ENCODE measurements at places on chromosomes 6 and 20.

GRCh38 chr6:22444330-22444729 lies 125.0 kb upstream of the HDGFL1 start:
- DNase-seq = no peak

GRCh38 chr6:106974336-106974998 lies at the start of gene CD24:
Gene CD24 (minus strand): TSS chr6:106974729. CDS start chr6:106974646, 83 bp downstream.
- peak; percentile 46 for DNase-seq

GRCh38 chr6:112061605-112062004 lies 7.7 kb downstream of the CCN6 start:
- DNase-seq = no peak

GRCh38 chr6:114421199-114421598 lies 78.4 kb upstream of the HS3ST5 start:
- DNase-seq = no peak

- no peak for DNase-seq
These were observed 30.5 kb downstream of the CDKAL1 start for GRCh38 chr6:20564777-20565176.

- no peak for DNase-seq
These were observed 23.9 kb downstream of the SERPINB6 start for GRCh38 chr6:2947445-2947844.

DNA sequence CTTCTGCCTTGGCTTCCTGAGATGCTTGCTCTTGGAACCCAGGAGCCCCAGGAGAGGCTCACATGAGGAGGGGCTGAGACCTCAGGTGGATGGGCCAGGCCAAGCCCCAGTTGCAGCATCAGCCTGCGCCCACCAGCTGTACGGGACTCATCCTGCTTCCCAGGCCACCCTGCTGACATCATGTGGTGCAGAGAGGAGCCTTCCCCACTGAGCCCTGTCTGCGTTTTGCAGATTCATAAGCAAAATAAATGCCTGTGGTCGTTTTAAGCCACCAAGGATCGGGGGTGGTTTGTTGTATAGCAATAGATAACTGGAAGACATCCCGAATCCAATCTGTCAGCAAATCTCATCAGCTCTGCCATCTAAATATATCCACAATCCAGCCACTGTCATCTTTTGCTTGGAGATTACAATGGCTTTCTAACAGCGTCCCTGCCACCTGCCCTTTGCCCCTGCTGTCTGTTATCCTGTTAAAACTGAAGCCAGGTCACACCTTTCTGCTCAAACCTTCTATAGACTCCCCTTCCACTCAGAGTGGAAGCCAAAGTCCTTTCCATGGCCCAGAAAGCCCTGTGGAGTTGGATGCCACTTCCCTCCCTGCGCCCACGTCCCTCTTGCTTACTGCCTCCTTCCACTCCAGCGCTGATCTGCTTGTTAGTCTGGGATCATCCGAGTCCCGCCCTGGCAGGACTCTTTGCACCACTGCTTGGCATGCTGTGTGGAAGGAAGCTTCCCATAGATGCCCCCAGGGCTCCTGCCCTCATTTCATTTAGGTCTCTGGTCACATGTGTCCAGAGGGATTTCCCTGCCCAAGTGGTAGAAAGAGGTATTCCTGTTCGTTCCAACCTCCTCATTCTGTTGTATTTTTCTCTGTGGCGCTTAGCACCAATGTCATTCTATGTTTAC lies 24.0 kb upstream of the MLN start:
- no peak for DNase-seq

DNA sequence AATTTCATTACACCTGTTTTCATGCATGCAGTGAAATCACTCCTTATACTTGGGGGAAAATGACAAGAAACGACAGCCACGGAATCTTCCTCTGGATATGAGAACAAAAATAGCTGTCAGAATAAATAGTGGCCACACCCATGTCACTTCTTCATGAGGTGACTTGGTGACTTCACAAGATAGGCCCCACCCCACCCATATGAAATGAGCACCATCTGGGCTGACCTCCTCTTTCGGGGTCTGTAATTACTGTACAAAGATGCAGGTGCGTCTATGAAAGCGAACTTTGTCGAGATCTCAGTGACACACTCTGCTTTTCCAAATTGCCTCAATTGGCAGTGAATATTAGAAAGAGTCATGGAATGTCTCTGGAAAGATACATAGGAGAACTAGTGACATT lies 184.2 kb upstream of the CCN2 start:
- DNase-seq = no peak

DNA sequence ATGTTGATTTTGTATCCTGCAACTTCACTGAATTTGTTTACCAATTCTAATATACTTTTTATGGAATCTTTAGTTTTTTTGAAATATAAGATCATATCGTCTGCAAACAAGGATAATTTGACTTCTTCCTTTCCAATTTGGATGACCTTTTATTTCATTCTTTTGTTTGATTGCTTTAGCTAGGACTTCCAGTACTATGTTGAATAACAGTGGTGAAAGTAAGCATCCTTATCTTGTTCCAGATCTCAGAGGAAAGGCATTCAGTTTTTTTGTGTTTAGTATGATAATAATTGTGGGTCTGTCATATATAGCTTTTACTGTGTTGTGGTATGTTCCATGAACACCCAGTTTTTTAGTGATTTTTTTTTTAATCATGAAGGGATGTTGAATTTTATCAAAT lies 75.7 kb downstream of the GCLC start:
- DNase-seq = no peak

GRCh38 chr20:9608639-9609340 lies 94.4 kb downstream of the LAMP5 start:
- no peak for DNase-seq

DNA sequence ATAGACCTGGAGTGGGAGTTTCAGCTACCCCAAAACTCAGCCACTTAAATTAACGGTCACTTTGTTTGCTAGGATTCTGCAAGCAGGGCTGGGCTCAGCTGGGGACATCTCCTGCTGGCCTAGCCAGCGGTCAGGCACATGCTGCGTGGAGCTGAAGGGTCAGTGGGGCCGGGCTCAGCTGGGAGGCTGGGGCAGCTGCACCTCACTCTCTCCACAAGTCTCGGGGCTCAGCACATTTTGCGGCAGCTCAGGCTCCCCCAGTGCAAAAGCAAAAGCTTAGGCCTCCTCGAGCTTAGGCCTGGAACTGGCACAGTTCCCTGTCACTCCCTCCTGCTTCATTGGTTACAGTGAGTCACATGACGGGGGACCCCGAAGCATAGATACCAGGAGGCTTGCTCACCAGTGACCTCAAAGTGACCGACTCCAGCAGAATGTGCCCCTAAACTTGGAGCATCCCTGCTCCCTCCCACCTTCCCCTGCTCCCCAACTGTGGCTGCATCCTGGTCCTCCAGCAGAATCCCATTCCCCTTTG lies 80.6 kb upstream of the CST7 start:
- no peak for DNase-seq

GRCh38 chr6:106381881-106382280 lies 21.4 kb downstream of the CRYBG1 start:
- DNase-seq = no peak

DNA sequence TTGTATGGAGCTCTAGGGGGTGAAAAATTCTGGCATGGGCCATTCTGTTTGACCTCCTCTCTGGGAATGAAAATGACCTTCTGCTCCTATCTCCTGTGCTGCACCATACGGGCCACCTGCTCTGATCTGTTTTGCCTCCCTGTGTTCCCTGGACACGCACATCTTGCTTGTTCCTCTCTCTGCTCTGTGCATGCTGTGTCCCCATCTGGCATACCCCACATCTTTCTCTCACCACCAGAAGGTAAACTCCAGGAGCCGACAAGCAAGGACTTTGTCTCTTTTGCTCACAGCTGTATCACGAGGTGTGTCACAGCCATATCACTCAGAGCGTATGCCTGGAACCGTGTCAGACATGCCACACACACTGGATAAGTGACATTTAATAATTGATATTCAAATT lies 208.4 kb upstream of the DTNBP1 start:
- no peak for DNase-seq

DNA sequence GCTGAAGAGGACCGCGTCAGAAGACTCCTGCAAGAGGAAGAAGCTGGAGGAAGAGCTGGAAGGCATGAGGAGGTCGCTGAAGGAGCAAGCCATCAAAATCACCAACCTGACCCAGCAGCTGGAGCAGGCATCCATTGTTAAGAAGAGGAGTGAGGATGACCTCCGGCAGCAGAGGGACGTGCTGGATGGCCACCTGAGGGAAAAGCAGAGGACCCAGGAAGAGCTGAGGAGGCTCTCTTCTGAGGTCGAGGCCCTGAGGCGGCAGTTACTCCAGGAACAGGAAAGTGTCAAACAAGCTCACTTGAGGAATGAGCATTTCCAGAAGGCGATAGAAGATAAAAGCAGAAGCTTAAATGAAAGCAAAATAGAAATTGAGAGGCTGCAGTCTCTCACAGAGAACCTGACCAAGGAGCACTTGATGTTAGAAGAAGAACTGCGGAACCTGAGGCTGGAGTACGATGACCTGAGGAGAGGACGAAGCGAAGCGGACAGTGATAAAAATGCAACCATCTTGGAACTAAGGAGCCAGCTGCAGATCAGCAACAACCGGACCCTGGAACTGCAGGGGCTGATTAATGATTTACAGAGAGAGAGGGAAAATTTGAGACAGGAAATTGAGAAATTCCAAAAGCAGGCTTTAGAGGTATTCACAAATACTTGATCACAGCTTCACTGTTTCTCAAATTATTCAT lies 8.9 kb upstream of the SNRNP48 start:
- no peak for DNase-seq

DNA sequence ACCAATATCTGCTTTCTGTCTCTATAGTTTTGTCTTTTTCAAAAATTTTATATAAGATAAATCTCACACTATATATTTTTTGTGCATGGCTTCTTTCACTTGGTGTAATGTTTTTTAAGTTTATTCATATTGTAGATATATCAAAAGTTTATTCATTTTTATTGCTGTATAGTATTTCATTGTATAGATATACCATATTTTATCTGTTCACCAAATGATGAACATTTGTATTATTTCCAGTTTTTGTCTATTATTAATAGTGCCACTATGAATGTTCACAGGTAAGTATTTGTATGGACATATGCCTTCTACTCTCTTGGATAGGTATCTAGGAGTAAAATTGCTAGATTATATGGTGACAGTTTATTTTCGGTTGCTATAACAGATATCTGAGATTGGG lies 289.5 kb upstream of the CITED2 start:
- DNase-seq = no peak

DNA sequence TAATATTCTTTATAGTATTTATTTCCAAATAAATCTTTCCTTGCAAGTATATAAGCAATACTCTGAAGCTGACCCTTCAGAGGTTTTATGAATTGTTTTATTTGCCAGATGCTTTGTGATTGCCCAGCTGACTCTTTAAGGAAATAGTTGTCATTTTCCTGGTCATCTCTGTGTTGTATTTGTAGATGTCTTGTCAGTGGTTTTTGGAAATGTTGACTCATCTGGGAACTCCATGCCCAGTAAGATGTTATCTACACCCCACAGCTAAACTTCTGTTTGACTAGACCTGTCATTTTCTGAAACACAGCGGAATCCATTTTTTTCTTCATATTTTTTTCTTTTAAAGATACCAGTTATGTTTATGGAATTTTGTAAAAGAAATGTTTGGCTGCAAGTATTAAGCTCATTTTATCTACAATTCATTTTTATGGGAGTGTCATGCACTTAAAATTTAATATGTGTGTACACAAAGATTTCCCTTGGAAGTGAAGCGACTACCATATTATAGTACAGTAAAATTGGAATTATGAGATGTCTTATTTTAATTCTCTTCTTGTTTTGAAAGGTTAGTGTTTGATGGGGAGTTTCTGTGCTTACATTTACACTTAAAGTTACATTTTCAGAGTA lies 491.0 kb downstream of the NKAIN2 start:
- peak; percentile 7 for DNase-seq

DNA sequence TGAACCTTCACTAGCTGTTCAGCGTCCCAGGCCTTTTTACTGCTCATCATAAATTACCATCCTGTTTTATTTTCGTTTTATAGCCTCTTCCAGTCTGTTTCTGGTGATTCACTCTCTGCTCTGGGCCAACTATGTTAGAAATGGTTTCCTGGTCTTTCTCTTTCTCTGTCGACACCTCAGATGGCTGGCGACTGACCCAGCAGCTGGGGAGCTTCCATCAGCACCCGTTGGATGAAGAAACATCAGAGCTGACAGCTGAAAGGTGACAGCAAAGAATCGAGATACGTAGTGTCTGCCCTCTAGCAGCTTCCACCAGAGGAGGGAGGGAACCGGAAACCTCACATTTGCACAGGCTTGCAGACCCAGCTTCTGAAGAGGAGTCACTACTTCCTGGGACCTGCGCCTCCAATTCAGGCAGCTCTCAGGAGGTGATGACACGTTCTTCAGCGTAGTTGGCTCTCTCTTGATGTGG lies 82.9 kb upstream of the MLN start:
- DNase-seq = no peak

GRCh38 chr6:36201612-36202011 lies 5.1 kb downstream of the BRPF3 start:
- DNase-seq = no peak

DNA sequence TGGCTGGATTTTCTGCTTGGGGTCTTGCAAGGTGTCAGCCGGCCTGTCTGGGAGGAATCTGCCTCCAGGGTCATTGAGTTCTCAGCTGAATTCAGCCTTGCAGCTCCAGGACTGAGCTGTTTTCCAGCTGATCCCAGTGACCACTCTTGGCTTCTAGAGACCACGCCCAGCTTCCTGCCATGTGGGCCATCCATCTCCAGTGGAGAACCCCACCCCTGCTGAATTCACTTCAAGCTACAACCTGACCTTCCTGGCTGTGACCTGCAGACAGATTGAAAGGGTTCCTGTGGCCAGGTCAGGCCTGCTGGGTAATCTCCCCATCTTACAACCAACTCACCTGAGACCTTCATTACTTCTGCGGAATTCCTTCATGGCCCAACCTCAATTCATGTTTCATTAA lies 26.5 kb upstream of the SYNDIG1 start:
- DNase-seq = no peak

DNA sequence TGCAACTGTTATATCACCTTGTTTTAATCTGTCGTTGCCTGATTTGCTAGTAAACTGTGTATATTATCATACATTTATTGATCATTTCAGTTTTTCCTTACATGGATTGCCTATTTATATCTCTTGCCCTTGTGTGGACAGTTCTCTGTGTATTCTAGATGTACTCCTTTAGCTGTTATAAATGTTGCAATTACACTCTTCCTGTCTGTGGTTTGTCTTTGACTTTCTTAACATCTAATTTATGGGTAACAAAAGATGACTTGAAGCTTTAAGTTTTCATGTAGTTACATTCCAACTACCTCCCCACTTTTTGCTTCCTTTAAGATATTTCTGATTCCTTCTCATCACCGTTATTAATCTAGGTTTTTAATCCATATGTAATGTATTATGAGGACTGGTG lies 22.6 kb downstream of the PLCB1 start:
- no peak for DNase-seq

GRCh38 chr6:35259948-35260590 lies 534 bp downstream of the ZNF76 start:
- DNase-seq = no peak

DNA sequence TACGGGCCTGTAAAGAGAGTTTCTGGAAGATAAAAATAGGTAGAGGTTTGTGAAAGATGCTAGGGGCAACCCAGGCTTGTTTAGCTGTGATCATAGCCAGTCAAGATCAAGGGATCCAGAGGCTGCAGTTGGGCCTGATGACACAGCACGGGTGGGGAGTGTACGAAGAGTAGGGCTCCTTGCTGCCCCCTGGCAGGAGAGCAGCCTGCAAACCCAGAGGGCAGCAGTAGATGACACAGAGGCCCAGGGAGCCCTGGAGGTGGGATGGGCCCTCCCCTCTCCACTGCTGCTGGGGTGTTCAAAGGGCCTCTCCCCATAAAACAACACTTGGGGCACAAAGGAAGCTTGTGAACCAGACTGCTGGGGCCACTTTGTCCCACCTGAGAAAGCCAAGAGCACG lies 47.2 kb downstream of the VEGFA start:
- no peak for DNase-seq

Data from left renal cortex interstitium (tissue), 4 donors.